Chondrocyte (in vitro differentiated cells): ENCODE measurements at places on chromosomes 12 and 14. TPM values are rescaled to one million over a fixed set of nuclear protein-coding genes. Genes with fewer than 3 reads are reported as not detected.

DNA sequence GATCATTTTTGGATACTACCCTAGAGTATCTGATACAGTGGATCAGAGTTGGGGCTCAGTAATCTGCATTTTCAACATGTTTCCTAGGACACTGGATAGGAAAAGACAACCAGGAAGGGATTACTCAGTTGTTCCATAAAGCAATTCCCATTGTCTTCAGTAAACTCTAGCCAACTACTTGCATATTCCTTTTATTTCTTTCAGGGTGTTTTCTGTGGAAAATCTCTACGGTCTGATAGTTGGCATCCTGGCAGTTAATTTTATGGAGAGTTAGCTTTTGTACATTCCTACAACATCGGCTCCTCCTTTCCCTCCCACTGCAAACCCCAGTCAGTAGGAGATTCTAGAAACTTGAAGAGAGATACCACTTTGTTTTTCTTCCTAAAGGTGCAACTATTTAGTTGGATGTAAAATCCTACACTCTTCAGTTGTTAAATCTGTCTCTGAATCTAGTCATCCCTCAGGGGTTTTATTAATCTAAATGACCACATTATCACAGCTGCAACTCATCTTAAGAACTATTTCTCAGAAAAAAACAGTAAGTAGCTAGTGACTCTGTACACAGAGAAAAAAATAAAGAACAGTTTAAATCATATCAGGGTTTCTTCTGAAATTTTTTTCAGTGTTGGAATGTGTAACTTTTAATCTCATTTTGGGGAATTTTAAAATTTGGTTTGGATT is 103.9 kb downstream of the PDE3A start:
- no peak for DNase-seq
- H3K4me1 ChIP-seq, result peaks cover 75% of the 10 kb centered on the region
- no peaks in the 10 kb centered on the region for H3K27me3 ChIP-seq
- H3K36me3 ChIP-seq, result no peaks in the 10 kb centered on the region
- peak overlapping the region; percentile 18 for H3K27ac ChIP-seq

- H3K27me3 ChIP-seq, result no peaks in the 10 kb centered on the region
- no peak overlapping the region for H3K27ac ChIP-seq
- peaks cover 4% of the 10 kb centered on the region for H3K36me3 ChIP-seq
- H3K4me3 ChIP-seq, result no peak overlapping the region
These were observed 47.4 kb downstream of the NIN start for GRCh38 chr14:50783563-50783962.

GRCh38 chr12:6279256-6279628 is 31.2 kb upstream of the PLEKHG6 start:
- H3K4me3 ChIP-seq, result no peak overlapping the region
- no peaks in the 10 kb centered on the region for H3K36me3 ChIP-seq
- peaks cover 32% of the 10 kb centered on the region for H3K4me1 ChIP-seq
- H3K27ac ChIP-seq, result peak overlapping the region; percentile 43

DNA sequence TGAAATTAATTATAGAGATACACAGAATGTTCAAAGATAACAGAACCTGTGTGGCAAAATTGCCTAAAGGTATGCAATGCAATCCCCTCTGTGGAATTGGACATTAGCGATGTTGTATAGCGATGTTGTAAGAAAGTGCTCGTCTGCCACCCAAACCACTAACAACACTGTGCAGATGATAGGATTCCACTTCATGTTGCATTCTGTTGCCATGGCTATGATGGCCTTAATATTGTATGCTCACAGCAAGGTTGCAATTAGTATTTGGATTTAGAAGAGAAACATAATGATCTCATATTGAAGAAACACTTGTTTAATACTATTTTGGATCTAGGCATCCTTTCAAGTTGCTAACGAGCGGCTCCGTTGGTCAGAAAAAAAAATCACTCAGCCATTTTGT is 260.3 kb downstream of the BCAT1 start:
- H3K36me3 ChIP-seq, result peaks cover 1% of the 10 kb centered on the region
- no peak overlapping the region for H3K27ac ChIP-seq
- no peaks in the 10 kb centered on the region for H3K27me3 ChIP-seq
- H3K4me3 ChIP-seq, result no peak overlapping the region

EML5 gene
- total RNA-seq, result 0.19 TPM in 1 of 3 replicates, not detected in the others
